ENCODE measurements at places on chromosomes 5 and 9. TPM values are rescaled to one million over a fixed set of nuclear protein-coding genes. Genes with fewer than 3 reads are reported as not detected.

Gene SLC9A3
- 1.6 TPM for total RNA-seq

- no peak for DNase-seq
- no peak overlapping the region for H3K4me3 ChIP-seq
- peaks cover 2% of the 10 kb centered on the region for H3K4me1 ChIP-seq
- H3K27me3 ChIP-seq = no peaks in the 10 kb centered on the region
- no peak overlapping the region for H3K27ac ChIP-seq
Observed at GRCh38 chr5:123558762-123559433, 46.9 kb downstream of the CSNK1G3 start.

GRCh38 chr5:153601377-153601776 lies 110.9 kb downstream of the GRIA1 start:
- H3K36me3 ChIP-seq = no peaks in the 10 kb centered on the region
- H3K4me1 ChIP-seq = no peaks in the 10 kb centered on the region
- peaks cover 3% of the 10 kb centered on the region for H3K27me3 ChIP-seq
- no peak overlapping the region for H3K27ac ChIP-seq

GRCh38 chr5:131899686-131900085 lies 45.8 kb downstream of the MEIKIN start:
- DNase-seq = no peak
- H3K36me3 ChIP-seq = no peaks in the 10 kb centered on the region
- no peak overlapping the region for H3K27ac ChIP-seq
- no peak overlapping the region for H3K4me3 ChIP-seq
- no peaks in the 10 kb centered on the region for H3K27me3 ChIP-seq

- no peak overlapping the region for H3K4me3 ChIP-seq
- no peaks in the 10 kb centered on the region for H3K27me3 ChIP-seq
- no peaks in the 10 kb centered on the region for H3K36me3 ChIP-seq
- no peak for DNase-seq
- no peak overlapping the region for H3K27ac ChIP-seq
- H3K4me1 ChIP-seq = peaks cover 4% of the 10 kb centered on the region
Observed at GRCh38 chr5:14937254-14937653, 65.7 kb upstream of the ANKH start.

DNA sequence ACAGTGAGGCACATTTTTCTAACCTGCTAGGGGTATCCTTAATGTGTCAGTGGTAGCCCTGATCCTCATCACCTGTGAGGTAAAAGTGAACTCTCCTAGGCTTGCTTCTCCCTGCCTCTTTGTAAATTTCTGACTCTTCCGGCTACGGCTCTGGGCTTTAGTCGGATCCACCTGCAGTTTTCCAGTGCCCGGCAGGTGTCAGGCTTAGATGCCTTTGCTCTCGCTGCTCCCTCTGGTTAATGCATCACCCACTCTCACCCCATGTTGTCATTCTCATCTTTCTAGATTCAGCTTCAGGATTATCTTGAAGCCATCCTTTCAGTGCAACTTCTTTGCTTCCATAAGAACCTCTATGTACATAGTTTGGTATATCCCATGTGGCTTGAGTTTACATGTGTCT lies 3.6 kb downstream of the CEP78 start:
- peaks cover 17% of the 10 kb centered on the region for H3K4me1 ChIP-seq
- H3K27me3 ChIP-seq = no peaks in the 10 kb centered on the region
- H3K36me3 ChIP-seq = peaks cover 13% of the 10 kb centered on the region
- no peak for DNase-seq

- peaks cover 2% of the 10 kb centered on the region for H3K36me3 ChIP-seq
- H3K4me3 ChIP-seq = no peak overlapping the region
- H3K27me3 ChIP-seq = no peaks in the 10 kb centered on the region
Observed at GRCh38 chr5:51156838-51157237, 226.4 kb upstream of the ISL1 start.

All from progenitor cell of endocrine pancreas (in vitro differentiated cells).